ENCODE measurements at places on chromosomes 2 and 18. TPM values are rescaled to one million over a fixed set of nuclear protein-coding genes. Genes with fewer than 3 reads are reported as not detected.

Gene ZNF396
- 3.2 TPM for total RNA-seq

Gene BUB1
- total RNA-seq = 10.9 TPM

Gene SP100
- 101 TPM for total RNA-seq

Gene GPR155
- 3.6 TPM for total RNA-seq

Gene MOGAT1
- 0.26 TPM for total RNA-seq

Gene RESP18
- not detected for total RNA-seq

Gene ALPI
- not detected for total RNA-seq

DNA sequence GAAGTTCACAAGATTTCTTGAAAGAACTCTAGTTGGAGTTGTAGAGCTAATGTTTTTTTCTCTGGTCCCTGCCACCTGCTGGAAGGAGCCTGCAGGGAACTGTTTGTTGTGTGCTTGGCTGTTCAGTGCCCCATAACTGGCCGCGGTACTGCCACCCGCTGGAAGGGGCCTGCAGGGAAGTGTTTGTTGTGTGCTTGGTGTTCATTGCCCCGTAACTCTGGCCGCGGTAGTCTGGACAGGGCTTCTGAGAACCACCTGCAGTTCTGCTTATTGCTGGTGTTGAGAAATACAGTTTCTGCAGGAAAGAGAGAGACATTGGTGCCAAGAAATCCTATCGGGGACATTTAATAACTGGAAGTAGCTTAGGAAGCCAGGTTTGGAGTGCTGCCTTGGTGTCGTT, 58.1 kb downstream of the AGAP1 start:
- no peaks in the 10 kb centered on the region for H3K27me3 ChIP-seq
- no peak for DNase-seq
- no peaks in the 10 kb centered on the region for H3K36me3 ChIP-seq
- H3K4me1 ChIP-seq = peaks cover 24% of the 10 kb centered on the region
- H3K4me3 ChIP-seq = no peak overlapping the region

DNA sequence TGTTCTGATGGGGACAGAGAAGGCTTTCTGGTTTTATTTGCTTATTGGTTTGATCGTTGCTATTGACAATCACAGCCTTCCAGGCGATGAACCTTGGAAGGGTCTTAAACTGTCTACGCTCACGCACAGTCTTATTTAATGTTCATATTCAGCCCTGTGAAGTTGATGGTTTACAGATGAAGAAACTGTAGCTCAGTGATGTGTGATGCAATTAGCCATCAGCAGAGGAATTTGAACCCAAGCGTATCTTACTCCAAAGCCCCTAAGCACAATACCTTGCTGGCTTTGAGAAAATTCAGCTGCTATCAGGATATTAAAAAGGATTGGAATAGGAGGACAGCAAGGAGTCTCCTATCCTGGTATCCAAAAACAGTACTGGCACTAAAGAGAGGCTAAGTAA, 98.3 kb upstream of the STPG4 start:
- H3K27me3 ChIP-seq = no peaks in the 10 kb centered on the region
- no peak overlapping the region for H3K4me3 ChIP-seq
- no peak for DNase-seq
- H3K4me1 ChIP-seq = no peaks in the 10 kb centered on the region

DNA sequence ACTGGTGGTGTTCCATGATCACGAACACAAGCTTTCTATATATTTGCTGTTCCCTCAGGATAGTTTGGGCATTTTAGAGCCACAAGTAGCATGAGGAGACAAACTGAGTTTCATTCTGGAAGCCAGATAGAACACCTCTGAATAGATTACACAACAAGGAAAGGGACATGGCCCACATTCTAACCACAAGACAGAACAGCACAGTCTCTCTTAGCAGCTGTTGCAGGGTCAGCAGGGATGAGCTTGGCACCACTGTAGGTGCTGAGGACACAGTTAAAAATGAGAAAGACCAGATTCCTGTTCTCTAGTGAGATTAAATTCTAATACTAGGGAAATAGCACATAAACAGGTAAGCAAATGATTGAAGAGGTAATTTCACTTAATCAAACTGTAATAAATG, 235.3 kb downstream of the ZNF407 start:
- no peaks in the 10 kb centered on the region for H3K27me3 ChIP-seq
- DNase-seq = no peak
- no peaks in the 10 kb centered on the region for H3K36me3 ChIP-seq
- H3K4me3 ChIP-seq = no peak overlapping the region
- no peak overlapping the region for H3K27ac ChIP-seq

DNA sequence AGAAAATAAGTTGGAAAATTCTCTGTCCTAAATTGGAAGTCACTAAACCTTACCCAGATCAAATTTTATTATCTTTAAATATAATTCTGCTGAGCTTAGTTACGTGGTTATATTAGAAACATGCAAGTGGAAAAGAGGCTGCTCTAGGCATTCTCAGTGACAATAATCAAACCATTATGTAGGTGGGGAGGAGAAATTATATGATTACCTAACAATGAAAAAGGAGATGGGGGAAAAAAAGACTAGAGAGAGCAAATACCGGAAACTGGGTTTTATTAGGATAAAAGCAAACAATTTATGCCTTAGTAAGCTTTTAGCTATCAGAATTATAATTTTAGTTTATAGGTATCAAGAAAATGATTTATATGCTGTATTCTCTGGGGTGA, 53.2 kb downstream of the PHLPP1 start:
- no peak overlapping the region for H3K4me3 ChIP-seq
- no peaks in the 10 kb centered on the region for H3K36me3 ChIP-seq
- no peak for DNase-seq
- H3K27ac ChIP-seq = no peak overlapping the region
- H3K27me3 ChIP-seq = no peaks in the 10 kb centered on the region

DNA sequence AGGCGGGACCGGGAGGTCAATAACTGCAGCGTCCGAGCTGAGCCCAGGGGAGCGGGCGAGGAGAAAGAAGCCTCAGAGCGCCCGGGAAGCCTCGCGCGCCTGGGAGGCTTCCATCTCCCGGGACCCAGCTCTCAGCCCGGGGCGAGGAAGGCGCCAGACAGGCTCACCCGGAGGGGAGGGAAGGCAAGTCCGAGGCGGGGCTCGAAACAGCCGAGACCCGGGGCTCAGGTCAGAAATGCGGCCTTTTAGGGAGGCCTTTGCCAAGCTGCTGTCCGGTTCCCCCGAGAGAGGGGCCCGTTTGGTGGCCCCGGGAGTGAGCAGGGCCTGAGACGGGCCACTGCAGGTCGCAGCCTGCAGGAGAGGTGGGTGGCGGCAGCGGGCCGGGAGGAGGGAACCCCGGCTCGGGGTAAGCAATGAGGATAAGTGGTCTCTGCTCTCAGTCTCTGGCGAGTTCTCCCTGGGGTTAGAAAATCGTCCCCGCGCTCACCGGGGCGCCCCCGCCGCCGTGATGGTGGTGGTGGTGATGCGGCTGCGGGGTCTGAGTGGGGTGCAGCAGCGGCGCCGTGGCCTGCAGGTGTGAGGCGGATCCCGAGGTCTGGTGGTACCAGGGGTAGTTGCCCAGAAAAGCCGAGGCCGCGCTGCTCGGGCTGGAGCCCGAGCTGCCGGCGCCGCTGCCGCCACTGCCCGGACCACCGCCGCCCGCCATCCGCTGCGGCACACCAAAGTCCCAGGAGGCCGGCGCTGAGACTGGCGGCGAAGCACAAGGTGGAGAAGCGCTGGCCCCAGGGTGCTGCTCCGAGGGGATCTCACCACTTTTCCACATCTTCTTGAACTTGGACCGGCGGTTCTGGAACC, 2.4 kb downstream of the DLX2 start:
- H3K4me1 ChIP-seq = peaks cover 38% of the 10 kb centered on the region
- H3K27ac ChIP-seq = no peak overlapping the region
- H3K36me3 ChIP-seq = no peaks in the 10 kb centered on the region
- DNase-seq = no peak
- H3K27me3 ChIP-seq = peaks cover 100% of the 10 kb centered on the region

DNA sequence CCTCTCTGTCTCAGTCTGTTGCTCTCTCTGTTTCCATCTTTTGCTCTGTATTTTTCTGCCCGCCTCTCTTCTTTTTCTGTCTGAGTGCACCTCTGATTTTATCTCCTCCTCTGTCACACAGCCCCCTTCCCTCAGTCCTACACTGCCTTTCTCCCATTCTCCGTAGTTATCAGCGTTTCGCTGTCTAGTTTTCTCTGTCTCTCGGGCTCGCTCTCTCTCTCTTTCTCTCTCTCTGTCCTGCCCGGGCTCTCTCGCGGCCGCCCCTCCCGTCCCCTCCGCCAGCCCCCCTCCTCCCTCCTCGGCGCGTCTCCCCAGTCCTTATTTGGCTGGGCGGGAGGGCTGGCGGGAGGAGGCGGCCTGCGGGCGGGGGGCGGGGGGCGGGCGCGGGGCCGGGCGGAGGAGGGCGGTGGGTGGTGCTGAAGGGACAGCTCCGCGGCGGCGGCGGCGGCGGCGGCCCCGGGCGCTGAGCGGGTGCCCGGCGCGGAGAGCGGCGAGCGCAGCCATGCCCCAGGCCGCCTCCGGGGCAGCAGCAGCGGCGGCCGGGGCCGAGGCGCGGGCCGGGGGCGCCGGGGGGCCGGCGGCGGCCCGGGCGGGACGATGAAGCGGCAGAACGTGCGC, at the start of gene KCNK3:
TSS of gene KCNK3 (plus strand) at position 444 of the 618 bp plus-strand sequence. CDS start at position 598, 154 bp downstream.
- H3K27me3 ChIP-seq = peaks cover 77% of the 10 kb centered on the region
- no peaks in the 10 kb centered on the region for H3K36me3 ChIP-seq
- peaks cover 6% of the 10 kb centered on the region for H3K4me1 ChIP-seq
- H3K4me3 ChIP-seq = peak within 1 kb of the TSS; percentile 31

GRCh38 chr2:8242739-8243138, 439.1 kb upstream of the ID2 start:
- H3K36me3 ChIP-seq = no peaks in the 10 kb centered on the region
- H3K27me3 ChIP-seq = no peaks in the 10 kb centered on the region
- peaks cover 3% of the 10 kb centered on the region for H3K4me1 ChIP-seq
- no peak overlapping the region for H3K27ac ChIP-seq
- DNase-seq = no peak
- H3K4me3 ChIP-seq = no peak overlapping the region

- H3K36me3 ChIP-seq = no peaks in the 10 kb centered on the region
- no peak overlapping the region for H3K4me3 ChIP-seq
- H3K4me1 ChIP-seq = no peaks in the 10 kb centered on the region
- no peak overlapping the region for H3K27ac ChIP-seq
These were observed 25.9 kb downstream of the MROH2A start for GRCh38 chr2:233803994-233804393.

Measured in left lung (tissue), 14 donors.